Fibroblast of upper back skin (primary cell): ENCODE measurements at places on chromosomes 4 and X.

- DNase-seq, result no peak
These were observed 331.5 kb upstream of the EMCN start for GRCh38 chr4:100849319-100849718.

GRCh38 chr4:53367721-53368120 lies 1.9 kb upstream of the SCFD2 start:
- no peak for DNase-seq

DNA sequence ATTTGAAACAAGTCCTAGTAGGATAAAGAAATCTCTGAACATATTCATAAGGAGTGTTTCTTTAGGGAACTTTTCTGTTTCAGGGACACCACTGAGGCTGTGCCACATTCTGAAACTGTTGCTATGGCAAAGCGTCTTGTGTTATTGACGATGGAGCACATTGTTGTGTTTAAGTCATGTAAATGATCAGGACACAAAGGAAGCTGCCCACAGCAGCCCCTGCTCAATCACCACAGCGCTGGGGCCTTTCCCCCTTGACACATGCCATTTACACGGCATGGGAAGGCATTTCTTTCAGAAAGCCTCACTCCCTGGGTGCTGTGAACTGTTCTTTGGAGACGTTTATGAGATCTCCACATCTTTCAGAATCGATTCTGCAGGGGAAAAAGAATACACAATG lies 39.8 kb upstream of the MID1 start:
- DNase-seq, result no peak

GRCh38 chrX:125205918-125206665 lies 113.6 kb upstream of the TEX13C start:
- peak; percentile 5 for DNase-seq

GRCh38 chr4:78735697-78736096 lies 40.5 kb upstream of the BMP2K start:
- no peak for DNase-seq

DNA sequence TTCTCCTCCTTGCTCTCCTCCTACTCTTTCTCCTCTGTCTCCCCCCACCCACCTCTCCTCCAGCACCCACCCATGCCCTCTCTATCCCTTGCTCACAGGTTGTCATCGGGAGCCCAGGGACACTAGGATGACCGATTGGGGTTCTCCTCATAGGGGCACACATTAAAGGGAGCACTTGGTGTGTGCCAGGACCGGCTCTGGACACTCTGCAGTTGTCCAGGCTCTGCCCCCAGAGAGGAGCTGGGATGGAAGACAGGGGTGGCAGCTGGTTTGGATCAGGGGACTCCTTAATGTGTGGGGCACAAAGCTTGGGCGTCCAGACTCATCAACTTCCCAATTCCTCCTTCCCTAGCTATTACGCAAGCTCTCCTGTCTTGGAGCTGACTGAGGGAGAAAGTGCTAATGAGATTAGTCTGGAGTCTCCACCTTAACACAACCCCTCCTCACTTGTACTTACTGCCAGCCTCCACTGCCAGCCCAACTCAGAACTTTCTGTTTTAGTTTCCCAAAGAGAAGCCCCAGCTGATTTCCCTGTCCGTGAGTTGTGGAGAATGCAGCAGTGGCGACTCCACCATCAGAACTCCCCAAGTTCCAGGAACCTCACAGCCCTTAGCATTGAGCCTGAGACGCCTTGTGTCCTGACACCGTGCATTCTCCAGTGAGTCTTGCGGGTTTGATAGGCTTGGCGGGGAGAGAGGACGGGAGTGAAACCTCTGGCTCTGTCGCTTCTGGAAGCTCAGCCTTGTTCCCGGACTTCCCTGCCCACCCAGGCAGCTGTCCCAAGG lies 52.2 kb downstream of the CXorf49B start:
- DNase-seq, result no peak

DNA sequence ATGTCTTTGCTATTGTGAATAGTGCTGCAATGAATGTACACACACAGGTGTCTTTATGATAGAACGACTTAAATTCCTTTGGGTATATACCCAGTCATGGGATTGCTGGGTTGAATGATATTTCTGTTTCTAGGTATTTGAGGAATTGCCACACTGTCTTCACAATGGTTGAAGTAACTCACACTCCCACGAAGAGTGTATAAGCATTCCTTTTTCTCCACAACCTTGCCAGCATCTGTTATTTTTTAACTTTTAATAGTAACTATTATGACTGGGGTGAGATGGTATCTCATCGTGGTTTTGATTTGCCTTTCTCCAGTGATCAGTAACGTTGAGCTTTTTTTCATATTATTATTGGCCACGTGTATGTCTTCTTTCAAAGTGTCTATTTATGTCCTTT lies 17.6 kb upstream of the DCUN1D4 start:
- no peak for DNase-seq

- no peak for DNase-seq
These were observed 2.6 kb downstream of the NSD2 start for GRCh38 chr4:1873776-1874175.

DNA sequence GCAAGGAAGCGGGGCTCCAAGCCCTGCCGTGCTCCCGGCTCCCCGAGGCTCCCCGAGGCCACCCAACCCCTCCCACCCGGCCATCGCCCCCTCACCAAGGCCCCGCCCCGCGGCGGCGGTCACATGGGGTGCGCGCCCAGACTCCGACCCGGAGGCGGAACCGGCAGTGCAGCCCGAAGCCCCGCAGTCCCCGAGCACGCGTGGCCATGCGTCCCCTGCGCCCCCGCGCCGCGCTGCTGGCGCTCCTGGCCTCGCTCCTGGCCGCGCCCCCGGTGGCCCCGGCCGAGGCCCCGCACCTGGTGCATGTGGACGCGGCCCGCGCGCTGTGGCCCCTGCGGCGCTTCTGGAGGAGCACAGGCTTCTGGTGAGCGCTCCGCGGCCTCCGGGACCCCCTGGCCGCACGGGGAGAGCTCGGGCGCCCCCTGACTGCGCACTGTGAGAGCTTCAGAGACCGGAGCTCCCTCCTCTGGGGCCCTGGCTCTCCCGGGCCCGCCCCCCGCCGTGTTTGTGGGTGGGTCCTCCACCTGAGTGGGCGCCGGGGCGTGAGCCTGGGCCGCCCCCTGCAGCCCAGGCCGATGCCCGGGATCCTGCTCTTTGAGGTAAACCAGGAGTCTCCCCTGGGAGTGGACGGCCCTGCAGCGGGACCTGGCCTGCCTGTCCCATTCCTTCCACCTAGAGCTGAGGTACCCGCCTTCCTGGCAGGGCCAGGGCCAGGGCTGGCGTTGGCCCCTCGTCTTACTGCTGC lies at the start of gene IDUA:
Gene IDUA, plus strand, starts transcription at position 166 of the 745 bp plus-strand sequence. Its CDS starts 41 bp downstream, at position 207.
- peak; percentile 62 for DNase-seq

GRCh38 chr4:105963461-105964400 lies 68.5 kb downstream of the NPNT start:
- DNase-seq, result peak; percentile 27

- DNase-seq, result peak; percentile 10
These were observed 201.4 kb downstream of the CCSER1 start for GRCh38 chr4:90328558-90328957.

GRCh38 chr4:42446823-42447222 lies 49.5 kb downstream of the SHISA3 start:
- DNase-seq, result no peak

DNA sequence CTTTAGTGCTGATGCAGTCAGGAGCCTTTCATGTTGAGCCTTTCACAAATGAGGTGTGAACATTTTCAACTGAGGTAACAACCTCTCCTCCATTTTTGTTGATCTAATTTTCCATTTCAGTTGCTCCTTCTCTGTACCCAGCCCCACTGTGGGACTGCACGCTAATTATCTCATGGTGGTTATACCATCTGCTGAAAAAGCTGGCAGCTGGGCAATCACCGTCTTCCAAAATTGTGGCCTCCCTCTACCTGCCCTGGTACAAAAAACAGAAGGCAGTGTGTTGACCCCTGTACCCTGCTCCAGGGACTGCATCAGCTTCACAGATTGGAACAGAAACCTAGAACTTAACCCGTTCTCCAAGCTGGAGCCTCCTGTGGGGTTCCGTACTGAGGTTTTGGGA lies 72.4 kb upstream of the LONRF3 start:
- no peak for DNase-seq

DNA sequence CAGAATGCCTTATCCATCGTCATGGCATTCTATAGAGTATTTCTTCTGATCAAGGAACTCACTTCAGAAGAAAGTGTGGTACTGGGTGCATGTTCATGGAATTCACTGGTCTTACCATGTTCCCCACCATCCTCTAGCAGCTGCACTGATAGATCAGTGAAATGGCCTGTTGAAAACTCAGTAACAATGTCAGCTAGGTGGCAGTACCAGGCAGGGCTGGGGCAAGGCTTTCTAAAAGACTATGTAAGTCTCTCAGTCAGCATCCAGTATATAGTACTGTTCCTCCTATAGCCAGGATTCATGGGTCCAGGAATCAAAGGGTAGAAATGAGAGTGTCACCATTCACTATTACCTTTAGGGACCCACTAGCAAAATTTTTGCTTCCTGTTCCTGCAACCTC lies 15.8 kb upstream of the LDB2 start:
- peak; percentile 43 for DNase-seq

DNA sequence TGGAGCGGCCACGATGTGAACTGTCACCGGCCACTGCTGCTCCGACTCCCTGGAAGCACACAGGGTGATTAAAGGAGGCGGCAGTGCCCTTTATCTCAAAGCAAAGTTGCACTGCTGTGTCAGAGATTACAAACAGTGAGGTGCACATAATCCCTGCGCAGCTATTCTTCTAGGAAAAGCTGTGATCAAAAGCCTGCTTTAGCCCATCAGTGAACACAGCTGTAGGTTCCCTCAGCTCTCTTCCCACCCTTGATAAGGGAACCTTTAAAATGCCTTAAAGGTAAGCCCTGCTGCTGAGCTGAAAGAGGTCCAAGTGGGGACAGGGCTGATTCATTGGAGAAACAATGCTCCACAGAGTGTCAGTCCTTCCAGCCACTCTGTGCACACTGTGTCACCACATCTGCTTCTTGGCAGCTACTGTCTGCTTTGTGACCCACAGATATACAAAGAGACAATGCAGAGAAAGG lies 127.6 kb downstream of the EIF4E start:
- no peak for DNase-seq

GRCh38 chrX:17170973-17171372 lies 204.0 kb upstream of the NHS start:
- DNase-seq, result no peak

DNA sequence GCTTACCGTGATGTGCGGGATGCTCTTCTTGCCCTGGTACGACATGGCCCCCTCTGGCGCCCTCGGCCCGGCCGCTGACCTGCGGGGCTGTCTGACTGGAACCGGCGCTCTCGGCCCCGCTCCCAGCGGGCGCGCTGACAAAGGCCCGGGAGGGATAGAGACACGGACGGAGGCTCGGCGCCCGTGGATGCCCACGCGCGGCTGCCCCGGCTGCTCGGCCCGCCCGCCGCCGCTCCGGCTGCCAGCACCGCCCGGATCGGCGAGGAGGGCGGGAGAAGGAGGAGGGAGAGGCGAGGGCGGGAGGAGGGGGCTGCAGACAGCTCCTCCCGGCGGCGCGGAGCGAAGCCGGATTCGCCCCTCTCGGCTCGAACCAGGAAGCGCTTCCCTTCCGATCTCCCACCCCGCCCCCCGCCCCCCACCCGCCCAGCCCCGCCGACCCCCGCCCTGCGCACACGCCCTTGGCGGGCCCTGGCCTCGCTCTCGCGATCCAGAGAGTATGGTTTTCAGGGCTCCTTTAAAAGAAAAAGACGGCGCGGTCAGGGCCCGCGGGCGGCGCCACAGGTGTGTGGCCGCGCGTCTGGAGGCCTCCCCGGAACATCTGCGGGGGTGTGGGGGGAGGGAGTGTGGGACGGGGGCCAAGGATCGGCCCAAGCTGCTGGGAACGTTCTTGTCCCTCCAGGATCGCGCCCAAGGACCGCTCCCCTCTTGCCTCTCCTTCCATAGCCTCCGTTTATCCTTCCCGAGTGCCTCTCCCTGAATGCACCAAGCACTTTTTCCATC lies 4.5 kb downstream of the CRMP1 start:
- no peak for DNase-seq

- DNase-seq, result no peak
These were observed 82.7 kb downstream of the OTC start for GRCh38 chrX:38435130-38435529.

- DNase-seq, result no peak
These were observed 172.5 kb upstream of the ANXA3 start for GRCh38 chr4:78379040-78379439.

DNA sequence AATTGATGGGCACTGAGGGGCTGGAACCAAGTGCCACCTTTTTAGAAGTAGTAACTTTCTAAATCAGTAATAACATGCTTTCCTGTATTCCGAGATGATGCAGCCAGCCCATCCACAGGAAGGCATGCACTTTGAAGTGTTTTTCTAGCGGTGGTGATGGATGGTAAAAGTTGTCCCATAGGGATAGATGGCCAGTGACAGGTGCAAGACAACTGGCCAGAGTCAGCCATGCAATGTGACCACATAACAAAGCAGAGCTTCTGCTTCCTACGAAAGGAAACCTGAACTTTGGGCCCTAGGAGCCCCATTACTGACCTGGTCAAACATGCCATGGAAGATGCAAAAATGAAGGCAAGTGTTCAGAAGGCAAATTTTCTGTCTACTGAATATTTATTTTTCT lies 72.3 kb downstream of the NR3C2 start:
- DNase-seq, result no peak

- DNase-seq, result no peak
These were observed 274.6 kb upstream of the GALNTL6 start for GRCh38 chr4:171538601-171539100.

DNA sequence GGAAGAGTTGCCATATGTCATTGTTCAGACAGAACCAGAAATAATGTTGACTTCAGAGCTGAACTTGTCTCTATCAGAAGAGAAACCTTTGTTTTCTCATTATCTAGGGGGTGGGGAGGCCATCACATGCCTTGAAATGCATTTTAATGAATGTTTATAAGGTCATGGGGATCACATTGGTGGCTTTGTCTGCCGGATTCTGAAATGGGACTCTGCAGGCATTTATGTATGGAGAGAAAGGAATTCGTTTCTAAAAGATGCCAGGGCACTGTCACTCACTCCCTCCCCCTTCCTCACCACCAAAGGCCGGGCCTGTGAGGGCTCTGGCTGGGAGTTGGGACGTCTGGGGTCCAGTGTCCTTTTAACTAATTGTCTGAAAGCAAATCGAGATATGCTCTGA lies 102.2 kb downstream of the MAMLD1 start:
- no peak for DNase-seq

DNA sequence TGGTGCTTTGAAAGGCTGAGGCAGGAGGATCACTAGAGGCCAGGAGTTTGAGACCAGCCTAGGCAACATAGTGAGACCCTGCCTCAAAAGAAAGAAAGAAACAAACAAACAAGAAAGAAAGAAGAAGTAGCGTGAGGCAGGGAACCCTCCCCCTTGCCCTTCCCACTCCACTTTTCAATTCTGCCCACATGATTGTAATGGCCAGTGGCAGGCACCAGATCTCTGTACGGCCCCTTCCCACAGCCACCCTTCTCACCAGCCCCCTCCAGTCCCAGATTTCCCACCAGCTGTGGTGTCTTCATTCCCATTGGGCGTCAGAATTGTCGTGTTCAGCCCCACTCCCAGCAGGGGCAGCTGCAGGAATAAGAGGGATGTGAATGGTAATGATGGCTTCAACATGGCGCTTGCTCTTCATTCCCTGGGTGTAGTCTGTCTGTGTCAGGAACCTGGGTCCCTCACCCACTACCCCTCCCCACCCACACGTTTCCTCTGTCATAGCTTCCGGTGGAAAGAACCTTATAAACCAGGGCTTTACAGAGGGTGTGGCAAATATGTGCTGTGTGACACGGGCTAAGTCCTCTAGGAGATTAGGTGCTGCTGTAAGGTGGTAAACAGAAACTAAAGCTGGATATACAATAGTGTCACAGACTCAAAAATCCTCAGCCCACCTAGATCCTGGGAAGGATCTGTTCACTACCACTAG lies at the start of gene IL2RG:
Gene IL2RG, minus strand, starts transcription at position 437 of the 703 bp plus-strand sequence. Its CDS starts 38 bp downstream, at position 399.
- DNase-seq, result no peak

GRCh38 chr4:125727931-125728330 lies 413.2 kb downstream of the FAT4 start:
- DNase-seq, result no peak

- no peak for DNase-seq
These were observed 327.3 kb upstream of the ATOH1 start for GRCh38 chr4:93501244-93501643.
